ENCODE measurements at places on chromosomes 5 and 9. TPM values are rescaled to one million over a fixed set of nuclear protein-coding genes. Genes with fewer than 3 reads are reported as not detected.

DNA sequence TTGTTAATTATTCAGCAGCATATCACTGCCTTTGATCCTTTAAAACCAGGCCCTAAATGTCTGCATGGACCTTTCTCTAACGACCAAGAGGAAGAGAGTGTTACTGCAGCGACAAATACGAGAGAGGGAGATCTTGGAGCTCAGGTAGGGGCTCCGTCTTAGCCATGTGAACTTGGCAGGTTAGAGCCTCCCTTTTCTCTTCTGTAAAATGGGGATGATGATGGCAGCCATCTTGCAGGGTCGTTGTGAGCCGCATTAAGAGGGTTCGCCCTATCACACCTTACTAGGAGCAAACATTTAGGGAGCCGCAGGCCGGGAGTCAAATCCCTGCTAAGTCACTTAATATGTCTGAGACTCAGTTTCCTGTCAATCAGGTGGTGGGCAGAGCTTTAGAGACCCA is 1.6 kb downstream of the ENG start:
- DNase-seq, result no peak

- no peak for DNase-seq
Observed at GRCh38 chr5:149123211-149123610, 18.1 kb upstream of the ABLIM3 start.

- no peak for DNase-seq
Observed at GRCh38 chr9:22483528-22484070, 37.0 kb downstream of the DMRTA1 start.

- DNase-seq, result no peak
Observed at GRCh38 chr9:7315116-7315515, 484.5 kb downstream of the DMAC1 start.

DNA sequence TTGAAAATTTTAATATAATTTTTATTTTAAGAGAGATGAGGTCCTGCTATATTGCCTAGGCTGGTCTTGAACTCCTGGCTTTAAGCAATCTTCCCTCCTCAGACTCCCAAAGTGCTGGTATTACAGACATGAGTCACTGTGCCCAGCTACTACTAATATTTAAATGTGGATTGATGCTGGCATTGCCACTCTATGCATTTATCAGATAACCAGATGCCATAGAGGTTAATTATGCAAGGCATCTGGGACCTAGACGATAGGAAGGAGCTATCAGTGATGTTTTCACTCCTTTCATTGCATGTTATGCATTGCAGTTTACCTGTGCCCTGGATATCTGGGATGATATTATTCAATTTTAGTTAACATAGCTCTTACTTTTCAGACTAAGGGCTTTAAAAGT is 127.0 kb downstream of the RPS23 start:
- no peak for DNase-seq

GRCh38 chr9:136896027-136896426 is 9.7 kb downstream of the TRAF2 start:
- DNase-seq, result no peak

GRCh38 chr5:125914471-125914870 is 508.7 kb upstream of the GRAMD2B start:
- DNase-seq, result no peak

GRCh38 chr5:123673107-123673506 is 161.1 kb downstream of the CSNK1G3 start:
- DNase-seq, result no peak

- no peak for DNase-seq
Observed at GRCh38 chr5:87300744-87301143, 33.1 kb downstream of the RASA1 start.

GRCh38 chr5:64827703-64828102 is 59.0 kb downstream of the CWC27 start:
- DNase-seq, result no peak

- DNase-seq, result no peak
Observed at GRCh38 chr9:131546336-131547084, 1.2 kb downstream of the PRRT1B start.

The BARHL1 gene
- not detected for total RNA-seq

The SMIM32 gene
- not detected for total RNA-seq

The BHMT2 gene
- 44.2 TPM for total RNA-seq
